ENCODE measurements at places on chromosomes 12 and 14. TPM values are rescaled to one million over a fixed set of nuclear protein-coding genes. Genes with fewer than 3 reads are reported as not detected.

DNA sequence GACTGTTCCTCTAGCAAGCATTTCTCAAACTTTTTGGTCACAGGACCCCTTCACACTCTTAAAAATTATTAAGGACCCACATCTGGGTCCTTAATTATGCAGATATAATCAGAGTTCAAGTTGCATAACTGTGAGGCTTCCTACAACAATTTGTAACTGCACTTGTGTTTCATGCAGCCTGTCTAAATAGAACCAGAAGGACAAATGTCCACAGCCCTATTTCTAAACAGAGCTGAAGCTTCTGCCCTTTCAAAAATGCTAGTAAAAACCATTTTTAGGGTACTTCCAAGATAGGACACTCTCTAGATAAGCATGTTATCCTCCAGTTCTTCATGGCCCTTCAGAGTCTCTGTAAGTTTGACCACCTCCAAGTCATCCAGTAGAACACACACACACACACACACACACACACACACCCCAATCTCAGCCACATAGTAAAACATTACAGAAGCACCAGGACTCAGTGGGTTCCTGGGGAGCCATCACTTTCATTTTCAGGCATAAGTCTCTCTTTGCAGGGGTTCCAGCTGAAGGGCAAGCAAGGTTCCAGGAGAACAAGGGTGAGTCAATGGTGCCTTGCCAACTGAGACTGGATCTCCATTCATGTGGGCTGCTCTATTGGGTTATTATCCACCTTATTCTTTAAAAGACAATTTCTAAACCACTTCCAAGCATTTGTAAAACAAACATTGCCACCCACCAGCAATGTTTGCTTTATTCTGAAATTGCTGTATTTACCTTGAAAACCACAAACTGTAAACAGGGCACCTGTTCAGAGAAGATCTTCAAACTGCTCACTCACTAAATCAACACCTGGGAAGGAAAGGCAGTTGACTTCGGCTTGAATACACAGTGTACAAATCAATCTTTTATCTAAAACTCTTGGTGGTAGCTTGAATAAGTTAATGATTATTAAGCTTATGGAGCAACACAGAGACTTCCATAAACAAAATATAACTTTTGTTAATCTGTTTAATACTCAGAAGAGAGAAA is 64.1 kb downstream of the ITPR2 start:
- peaks cover 5% of the 10 kb centered on the region for H3K4me1 ChIP-seq
- H3K27me3 ChIP-seq: no peaks in the 10 kb centered on the region
- no peaks in the 10 kb centered on the region for H3K36me3 ChIP-seq
- DNase-seq: no peak
- H3K4me3 ChIP-seq: no peak overlapping the region

DNA sequence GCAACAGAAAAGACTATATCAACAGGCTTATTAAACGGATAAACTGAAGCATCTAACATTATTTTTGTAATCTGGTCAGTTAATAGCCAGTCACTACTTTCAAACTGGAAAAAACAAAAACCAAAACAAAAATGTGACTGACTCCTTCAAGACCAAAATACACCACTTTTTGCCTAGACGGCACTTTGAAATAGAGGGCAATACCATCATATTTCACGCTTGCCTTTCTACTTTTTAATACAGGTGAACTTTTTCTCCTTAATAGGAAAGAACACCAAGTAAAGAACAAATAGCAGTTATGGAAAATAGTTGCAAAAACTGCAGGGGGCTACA is 550 bp upstream of the NUP107 start:
- peak overlapping the region; percentile 97 for H3K4me3 ChIP-seq
- H3K4me1 ChIP-seq: peaks cover 26% of the 10 kb centered on the region
- H3K27me3 ChIP-seq: peaks cover 4% of the 10 kb centered on the region

GRCh38 chr12:57983858-57984505 is 42.6 kb downstream of the ATP23 start:
- H3K4me3 ChIP-seq: no peak overlapping the region
- H3K4me1 ChIP-seq: peaks cover 12% of the 10 kb centered on the region
- H3K27ac ChIP-seq: no peak overlapping the region
- no peaks in the 10 kb centered on the region for H3K36me3 ChIP-seq
- DNase-seq: no peak

GRCh38 chr12:63982604-63983295 is 138.2 kb downstream of the SRGAP1 start:
- peaks cover 64% of the 10 kb centered on the region for H3K4me1 ChIP-seq
- no peak overlapping the region for H3K4me3 ChIP-seq
- peaks cover 49% of the 10 kb centered on the region for H3K36me3 ChIP-seq
- peaks cover 6% of the 10 kb centered on the region for H3K27me3 ChIP-seq

DNA sequence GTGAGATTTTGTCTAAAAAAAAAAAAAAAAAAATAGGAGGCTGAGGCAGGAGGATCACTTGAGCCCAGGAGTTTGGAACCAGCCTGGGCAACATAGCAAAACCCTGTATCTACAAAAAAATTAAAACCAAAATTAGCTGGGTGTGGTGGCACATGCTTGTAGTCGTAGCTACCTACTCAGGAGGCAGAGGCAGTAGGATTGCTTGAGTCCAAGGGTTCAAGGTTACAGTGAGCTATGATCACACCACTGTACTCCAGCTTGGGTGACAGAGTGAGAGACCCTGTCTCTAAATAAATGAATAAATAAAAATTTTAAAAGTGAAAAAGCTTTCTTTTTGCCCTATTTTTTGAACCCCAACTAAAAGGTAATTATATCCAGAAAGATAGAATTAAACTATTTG is 113.6 kb downstream of the PEBP1 start:
- H3K36me3 ChIP-seq: 0 out of 2 replicates have a peak, but pooled peaks cover 8% of the 10 kb centered on the region
- no peaks in the 10 kb centered on the region for H3K4me1 ChIP-seq
- H3K4me3 ChIP-seq: no peak overlapping the region
- H3K27ac ChIP-seq: no peak overlapping the region
- DNase-seq: no peak

DNA sequence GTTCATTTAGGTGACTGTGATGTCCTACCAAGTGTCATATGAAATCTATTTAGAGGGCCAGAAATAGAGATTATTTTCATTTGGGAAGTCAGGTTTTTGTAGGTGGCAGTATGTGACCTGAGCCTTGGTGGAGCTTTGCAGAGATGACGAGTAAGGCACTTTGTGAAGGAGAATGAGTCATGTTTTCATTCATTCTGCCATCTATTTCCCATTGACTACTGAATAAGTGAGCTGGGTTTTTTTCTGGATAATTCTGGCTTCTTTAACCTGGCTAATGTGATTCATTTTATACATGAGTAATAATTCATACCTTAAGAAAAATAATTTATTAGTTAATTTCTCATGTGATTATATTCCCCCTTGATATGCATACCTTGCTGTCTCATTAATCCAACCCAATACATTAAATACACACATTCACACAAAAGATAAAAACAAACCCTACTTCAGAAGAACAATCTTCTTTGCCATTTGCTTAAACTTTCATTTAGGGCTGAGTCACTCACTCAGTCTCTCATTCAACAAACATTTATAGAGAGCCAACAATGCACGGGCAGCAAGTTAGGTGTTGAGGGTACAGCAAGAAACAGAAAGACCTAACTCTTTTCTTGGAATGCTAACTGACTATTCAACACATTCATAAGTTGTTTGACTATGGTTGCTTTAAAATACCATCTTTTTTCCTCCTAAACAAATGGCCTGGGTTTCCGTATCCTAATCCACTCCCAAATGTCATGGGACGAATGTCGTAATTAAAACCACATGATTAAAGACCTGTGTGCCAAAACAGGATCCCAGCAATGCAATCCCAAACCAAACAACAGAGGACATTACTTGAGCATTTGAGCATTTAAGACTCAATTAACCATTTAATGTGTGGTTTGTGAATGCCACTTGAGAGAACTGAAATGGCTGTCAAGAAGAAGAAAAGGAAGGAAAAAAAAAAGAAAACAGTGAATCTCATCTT is 78.0 kb downstream of the KITLG start:
- H3K4me3 ChIP-seq: peak overlapping the region; percentile 13
- H3K36me3 ChIP-seq: peaks cover 76% of the 10 kb centered on the region
- H3K27ac ChIP-seq: peak overlapping the region; percentile 71
- H3K4me1 ChIP-seq: peaks cover 89% of the 10 kb centered on the region

DNA sequence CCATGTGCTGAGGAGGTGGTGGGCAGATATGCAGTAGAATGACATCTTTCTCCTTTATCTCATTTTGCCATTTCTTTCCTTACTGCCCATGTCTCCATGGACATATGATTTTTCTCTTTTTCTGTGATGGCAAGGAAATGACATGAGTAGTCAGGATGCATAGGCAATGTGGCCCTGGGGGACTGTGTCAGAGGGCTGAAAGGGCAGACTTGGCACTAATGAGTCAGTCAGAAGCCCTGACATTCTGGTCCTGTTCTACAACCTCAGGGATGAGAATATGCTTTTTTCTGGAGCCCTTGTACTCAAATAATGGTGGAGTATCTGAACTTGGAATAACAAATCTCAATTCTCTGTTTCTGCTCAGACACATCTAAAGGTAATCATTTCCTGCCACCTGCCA is 167.8 kb downstream of the TMEM117 start:
- peaks cover 11% of the 10 kb centered on the region for H3K4me1 ChIP-seq
- H3K27ac ChIP-seq: no peak overlapping the region
- DNase-seq: no peak
- H3K27me3 ChIP-seq: no peaks in the 10 kb centered on the region

DNA sequence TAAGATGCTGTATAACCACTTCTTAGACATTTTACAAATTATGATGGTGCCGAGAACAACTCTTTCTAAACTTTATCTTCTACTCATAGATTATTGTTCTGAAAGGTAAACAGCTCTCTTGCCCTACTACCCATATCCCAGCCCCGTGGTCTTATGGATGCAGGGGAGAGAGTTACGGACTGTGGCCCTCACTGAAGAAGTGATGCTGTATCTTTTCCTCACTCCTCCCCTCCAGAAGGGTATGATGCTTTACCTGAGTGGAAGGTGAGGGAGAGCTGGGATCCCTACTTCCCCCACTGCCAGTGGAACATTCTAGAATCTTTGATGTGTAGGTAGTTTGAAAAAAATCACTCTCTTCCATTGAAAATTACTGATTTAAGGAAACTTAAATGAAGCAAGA is 3.5 kb downstream of the TSHR start:
- peaks cover 9% of the 10 kb centered on the region for H3K4me1 ChIP-seq
- no peak for DNase-seq
- H3K4me3 ChIP-seq: no peak overlapping the region
- H3K36me3 ChIP-seq: no peaks in the 10 kb centered on the region

- no peak overlapping the region for H3K4me3 ChIP-seq
- H3K4me1 ChIP-seq: no peaks in the 10 kb centered on the region
- no peaks in the 10 kb centered on the region for H3K36me3 ChIP-seq
- H3K27ac ChIP-seq: no peak overlapping the region
- H3K27me3 ChIP-seq: no peaks in the 10 kb centered on the region
These were observed 3.7 kb downstream of the TAS2R42 start for GRCh38 chr12:11183011-11183410.

DNA sequence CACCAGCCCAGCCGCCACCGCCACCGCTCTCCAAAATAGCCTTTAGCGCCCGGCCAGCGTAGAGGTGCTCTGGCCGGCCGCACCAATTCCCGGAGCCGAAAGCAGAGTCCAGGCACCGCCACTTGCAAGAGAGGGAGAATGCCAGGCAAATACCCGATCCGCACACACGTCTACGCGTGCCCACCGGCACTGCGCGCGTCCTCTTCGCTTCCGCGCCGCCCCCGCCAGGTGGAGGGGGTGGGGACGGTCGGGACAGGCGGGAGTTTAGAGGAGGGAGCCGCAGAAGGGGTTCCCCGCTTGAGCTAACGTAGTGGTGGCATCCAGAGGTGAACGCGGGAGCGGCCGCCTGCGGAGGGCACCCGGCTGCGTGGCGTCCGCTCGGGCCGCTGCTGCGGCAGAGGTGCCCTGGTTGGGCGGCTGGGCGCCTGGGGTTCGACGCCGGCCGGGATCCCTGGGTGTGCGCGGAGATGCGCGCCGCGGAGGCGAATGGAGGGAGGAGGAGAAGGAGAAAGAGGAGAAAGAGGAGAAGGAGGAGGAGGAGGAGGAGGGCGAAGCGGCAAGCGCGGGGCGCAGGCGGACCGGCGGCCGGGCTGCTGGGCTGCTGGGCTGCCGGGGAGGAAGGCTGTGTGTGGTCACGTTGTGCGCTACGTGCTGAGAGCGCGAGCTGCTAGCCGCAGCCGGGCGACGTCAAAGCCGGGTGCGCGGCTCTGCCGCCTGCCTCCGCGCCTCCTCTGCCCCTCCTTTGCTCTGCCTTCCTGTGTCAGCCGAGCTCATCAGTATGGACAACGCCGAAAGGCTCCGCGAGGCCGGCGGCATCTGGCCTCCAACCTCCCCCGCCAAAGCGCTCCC is at the start of gene MDGA2:
TSS of gene MDGA2 (minus strand) at position 140 of the 849 bp plus-strand sequence.
- DNase-seq: no peak
- H3K4me1 ChIP-seq: no peaks in the 10 kb centered on the region
- H3K27me3 ChIP-seq: no peaks in the 10 kb centered on the region
- H3K36me3 ChIP-seq: no peaks in the 10 kb centered on the region
- no peak within 1 kb of the TSS for H3K27ac ChIP-seq
- no peak within 1 kb of the TSS for H3K4me3 ChIP-seq

DNA sequence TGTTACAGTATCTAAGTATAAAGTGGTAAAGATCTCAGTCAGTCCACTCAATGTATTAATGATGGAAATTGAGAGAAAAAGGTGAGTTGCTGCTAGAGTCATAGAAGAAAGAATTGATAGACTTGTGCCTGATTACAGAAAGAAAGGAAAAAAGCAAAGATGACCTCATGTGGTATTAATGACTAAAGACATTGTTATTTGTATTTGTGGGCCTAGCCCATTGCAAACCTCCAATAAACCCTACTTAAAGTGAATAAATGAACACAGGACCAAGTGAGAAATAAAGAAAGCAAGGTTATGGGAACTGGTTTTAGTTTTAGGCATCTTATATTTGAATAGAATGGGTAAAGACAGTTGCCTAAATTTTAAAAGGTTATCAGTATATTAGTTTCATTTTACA is 105.5 kb downstream of the SYT1 start:
- no peak for DNase-seq
- H3K36me3 ChIP-seq: no peaks in the 10 kb centered on the region
- no peak overlapping the region for H3K4me3 ChIP-seq
- peaks cover 2% of the 10 kb centered on the region for H3K27me3 ChIP-seq

DNA sequence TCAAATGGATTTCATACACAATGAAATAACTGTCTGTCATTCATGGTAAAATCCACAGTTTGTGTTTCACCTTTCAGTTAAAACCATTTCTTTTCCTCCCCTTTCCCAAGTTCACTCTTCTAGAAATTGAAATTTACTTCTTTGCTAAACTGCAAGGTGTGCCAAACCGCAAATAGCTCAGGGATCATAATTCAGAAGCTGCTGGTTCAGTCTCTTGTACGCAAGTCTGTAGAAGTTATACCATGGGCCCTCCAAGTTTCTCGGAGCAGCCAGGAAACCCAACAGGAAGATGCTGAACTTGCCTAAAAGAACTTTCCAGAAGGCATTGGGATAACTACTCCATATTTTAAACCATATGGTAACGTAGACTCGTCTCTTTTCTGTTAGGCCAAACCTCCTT is 268.9 kb downstream of the FLRT2 start:
- no peak for DNase-seq
- H3K4me3 ChIP-seq: no peak overlapping the region
- no peaks in the 10 kb centered on the region for H3K4me1 ChIP-seq
- H3K27ac ChIP-seq: no peak overlapping the region
- peaks cover 2% of the 10 kb centered on the region for H3K27me3 ChIP-seq

The GYS2 gene
- total RNA-seq: not detected

The C14orf39 gene
- total RNA-seq: not detected

The LTB4R2 gene
- total RNA-seq: 2.5 TPM

The GLT8D2 gene
- 43.6 TPM for total RNA-seq

The TARBP2 gene
- 36.2 TPM for total RNA-seq

The TBX5 gene
- 20.7 TPM for total RNA-seq

The SRRM4 gene
- not detected for total RNA-seq

The RBP5 gene
- total RNA-seq: not detected
